CD4-positive, alpha-beta T cell treated with Interleukin-10 for 1 hour (primary cell): ENCODE measurements at places on chromosomes 1 and 21.

- peak; percentile 20 for DNase-seq
These were observed 119.7 kb downstream of the PPIAL4G start for GRCh38 chr1:148363439-148363810.

DNA sequence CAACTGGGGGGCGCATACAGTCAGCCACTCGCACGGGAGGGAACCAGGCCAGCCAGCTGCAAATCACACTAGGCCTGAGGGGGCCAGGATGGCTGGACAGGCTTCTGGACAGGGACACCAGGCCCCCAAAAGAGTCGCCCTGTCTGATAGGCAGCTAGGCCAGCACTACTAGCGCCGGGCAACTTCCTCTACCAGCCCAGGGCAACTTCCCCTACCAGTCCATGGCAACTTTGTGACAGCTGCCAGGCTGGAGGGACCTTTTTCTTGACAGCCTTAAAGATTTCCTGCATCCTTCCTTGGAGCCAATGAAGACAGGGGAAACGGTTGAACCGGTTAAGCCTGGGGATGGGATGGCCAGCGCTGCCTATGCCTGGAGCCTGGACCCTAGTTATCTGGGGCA is 5.1 kb downstream of the IFFO2 start:
- DNase-seq, result peak; percentile 49

GRCh38 chr1:211037095-211037494 is 96.9 kb downstream of the KCNH1 start:
- DNase-seq, result no peak

GRCh38 chr1:12467570-12468286 is 150.3 kb downstream of the DHRS3 start:
- DNase-seq, result no peak

DNA sequence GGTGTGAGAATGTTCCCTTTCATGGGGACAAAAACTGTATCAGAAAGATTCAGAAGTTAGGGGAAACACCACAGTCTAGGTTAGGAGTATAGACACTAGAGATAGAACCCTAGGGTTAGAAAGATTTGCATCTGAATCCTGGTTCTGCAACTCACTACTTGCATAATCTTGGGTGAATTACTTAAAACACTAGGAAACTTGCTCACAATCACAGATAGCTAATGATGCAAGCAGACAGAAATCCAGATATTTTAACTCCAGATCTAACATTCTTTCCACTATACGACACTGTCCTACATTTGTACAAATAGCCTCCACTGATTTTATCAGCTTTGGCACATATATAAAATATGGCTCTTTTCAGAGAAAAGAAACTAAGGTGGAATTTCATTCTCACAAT is 30.8 kb upstream of the GLIS1 start:
- no peak for DNase-seq

DNA sequence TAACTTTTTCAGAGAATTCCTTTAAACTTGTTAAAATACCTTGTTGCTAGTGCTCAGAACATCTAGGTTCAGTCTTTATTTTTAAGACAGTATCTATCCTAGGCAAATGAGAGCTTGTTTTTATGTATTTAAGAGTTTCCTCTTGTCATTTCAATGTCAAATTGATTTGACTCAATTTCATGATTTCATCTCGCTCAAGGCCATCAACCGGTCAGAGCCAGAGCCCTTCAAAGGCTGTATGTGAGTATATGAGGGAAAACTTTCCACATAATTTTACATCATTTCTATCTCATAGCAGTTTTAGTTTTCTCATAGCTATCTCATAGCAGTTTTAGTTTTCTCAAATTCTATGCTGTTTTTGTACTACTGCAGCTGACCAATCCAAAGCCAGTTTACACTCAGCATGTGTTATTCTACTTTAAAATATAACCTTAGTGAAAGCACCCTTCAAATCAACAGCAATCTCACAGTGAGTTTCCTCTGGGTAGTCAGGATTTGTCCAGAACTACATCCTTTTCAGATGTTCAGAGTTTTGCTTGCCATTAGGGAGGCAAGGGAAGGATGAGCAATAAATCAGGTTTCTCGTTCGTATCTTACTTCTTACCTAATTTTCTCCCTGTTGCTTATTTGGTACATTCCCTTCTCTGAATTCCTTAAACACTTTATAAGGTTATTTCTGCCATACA is 12.7 kb downstream of the HNRNPU start:
- no peak for DNase-seq

DNA sequence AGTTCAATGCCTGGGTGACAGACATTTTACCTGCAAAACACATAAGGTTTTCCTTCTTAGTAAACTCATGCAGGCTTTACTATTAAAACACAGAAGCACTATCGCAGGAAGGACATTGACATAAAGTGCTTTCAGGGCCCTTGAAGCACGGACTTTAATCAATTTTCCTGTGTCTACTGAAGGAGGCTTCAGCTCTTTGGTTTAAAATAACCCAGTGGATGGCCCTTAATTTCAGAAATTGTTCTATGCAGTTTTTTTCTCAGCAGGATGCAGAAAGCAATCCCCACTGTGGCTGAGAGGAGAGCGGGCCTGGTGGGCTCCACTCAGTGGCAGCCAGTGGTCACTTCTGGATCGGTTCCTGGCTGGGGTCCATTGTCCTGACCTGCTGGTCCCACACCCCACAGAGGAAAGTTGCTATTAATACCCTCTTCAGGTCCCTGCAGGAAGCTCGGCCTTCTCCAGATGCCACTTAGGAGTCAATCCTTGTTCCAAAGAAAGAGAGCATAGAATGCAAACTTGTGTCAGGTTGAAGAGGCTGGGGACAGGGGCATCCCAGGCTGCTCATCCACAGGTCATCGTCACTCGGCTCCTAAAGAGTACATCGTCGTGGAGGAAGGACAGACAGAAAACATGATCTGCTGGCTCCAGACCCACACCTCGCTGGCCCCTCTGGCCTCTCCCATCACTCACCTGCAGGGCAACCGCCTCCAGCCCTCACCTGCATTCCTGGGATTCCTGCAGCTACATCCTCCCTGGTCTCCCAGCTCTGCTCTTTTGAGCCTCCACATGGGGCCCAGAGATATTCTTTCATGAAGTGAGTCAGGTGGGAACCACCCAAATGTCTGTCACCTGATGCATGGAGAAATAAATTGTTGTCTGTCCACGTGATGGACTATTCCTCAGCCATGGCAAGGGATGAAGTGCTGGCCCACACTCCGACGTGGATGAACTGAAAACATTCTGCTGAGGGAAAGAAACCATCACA is 153.1 kb downstream of the PSMG1 start:
- DNase-seq, result no peak

- DNase-seq, result no peak
These were observed 36.9 kb downstream of the ABCA4 start for GRCh38 chr1:94084085-94084484.

DNA sequence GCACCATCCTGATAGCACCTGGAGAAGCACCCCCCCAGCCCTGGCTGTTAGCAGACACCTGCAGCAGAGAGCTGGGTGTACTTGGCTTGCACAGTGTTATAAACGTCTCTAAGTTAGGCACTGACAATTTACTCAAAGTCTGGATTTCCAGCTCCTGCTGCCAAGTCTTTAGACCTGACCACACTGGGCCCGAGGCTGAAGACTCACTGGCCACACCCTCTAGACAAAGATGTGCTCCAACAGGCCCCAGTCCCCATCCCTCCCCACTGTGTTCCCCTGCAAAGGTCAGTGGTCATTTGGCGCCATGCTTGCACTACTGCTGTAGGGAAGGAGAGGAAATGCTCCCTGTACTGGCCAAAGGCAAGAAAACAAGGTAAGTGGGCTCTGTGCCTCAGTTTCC is 31.1 kb downstream of the PADI6 start:
- no peak for DNase-seq

DNA sequence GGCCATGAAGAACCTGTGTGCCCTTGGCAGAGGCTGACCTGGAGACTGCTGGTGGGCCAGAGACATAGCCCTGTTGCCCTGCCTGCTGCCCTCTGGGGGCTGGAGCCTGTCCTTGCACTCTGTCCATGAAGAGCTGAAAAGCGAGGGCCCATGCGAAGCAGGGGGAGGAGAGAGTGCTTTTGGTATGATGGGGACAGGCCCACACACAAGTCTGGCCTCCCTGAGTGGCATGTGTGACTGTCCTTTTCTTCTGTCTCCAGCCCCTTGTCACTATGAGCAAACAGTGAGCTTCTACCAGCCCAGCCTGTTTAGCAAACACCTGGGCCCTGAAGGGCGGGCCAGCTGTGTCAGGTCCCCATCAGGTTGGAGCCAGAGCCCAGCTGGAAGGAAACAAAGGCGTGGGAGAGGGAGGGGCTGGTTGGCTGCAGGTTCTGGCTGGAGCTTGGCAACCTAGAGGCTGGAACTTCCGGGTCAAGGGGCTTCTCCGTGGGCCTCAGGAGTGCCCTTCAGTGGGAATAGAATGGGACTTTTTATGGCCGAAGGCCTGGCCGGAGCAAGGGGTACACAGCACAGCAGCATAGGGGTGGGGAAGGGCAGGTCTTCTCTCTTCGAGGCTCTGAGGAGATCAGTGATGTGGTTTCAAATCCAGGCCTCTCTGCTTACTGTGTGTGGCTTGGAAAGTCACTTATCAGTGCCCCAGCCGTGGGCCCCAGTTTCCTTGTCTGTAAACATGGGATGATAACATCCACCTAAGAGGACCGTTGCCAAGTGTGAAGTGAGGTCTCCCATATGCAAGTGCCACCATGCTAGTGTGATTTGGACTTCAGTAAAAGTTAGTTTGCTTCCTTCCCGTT is 14.3 kb downstream of the QSOX1 start:
- DNase-seq, result peak; percentile 42

GRCh38 chr1:227607336-227607898 is 44.1 kb downstream of the ZNF678 start:
- DNase-seq, result peak; percentile 0
